ENCODE measurements at places on chromosomes 7 and 10.

GRCh38 chr7:38127216-38128207 is 50.5 kb upstream of the STARD3NL start:
- DNase-seq = no peak

GRCh38 chr10:88033793-88034192 is 170.4 kb downstream of the PTEN start:
- no peak for DNase-seq

- DNase-seq = no peak
These were observed 26.4 kb upstream of the SRGN start for GRCh38 chr10:69061305-69062161.

- DNase-seq = no peak
These were observed 111.0 kb downstream of the TCF7L2 start for GRCh38 chr10:113061054-113061430.

DNA sequence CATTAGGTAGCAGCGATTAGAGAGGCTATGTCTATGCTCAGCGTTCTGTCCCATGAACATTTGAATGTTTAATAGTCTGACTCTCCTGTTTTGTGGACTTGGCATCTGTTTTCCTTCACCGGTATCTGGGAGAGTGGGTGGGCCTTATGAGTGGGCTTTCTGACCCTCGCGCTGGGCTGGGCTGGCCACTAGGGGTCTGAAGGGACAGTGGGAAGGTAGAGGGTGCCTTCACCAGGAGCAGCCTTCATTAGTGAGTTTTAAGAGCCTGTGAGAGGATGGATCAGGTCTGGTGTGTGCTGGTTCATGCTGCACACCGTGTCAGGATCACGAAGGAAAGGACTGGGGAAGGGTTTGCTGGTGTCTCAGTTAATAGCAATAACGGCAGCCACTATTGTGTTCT is 33.4 kb downstream of the DCLRE1A start:
- no peak for DNase-seq

All from stimulated activated CD4-positive, alpha-beta T cell treated with anti-CD3 and anti-CD28 coated beads, Interleukin-1b, Interleukin-23, amount 100 ng/mL, for 4 hours (primary cell).